ENCODE measurements at places on chromosomes 7 and 10.

GRCh38 chr7:121595758-121596696 lies 199.9 kb upstream of the FAM3C start:
- DNase-seq, result no peak

DNA sequence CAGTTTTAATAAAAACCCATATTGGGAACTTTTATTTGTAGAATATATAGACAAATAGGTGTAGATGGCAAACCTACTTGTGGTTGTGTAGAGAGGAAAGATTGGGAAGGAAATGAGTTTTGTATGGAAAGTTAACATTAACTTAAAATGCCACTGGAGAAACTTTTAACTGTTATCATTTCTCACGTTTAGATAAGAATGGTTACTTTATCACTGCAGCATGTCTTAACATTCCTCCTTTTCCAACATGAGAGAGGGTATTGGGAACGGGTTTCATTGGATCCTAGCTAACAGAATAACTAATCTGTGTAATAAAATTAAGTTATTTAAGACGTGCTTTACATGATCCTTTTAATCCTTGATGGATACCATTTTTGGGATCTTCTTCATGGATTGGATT lies 1.8 kb downstream of the LUC7L2 start:
- no peak for DNase-seq

- DNase-seq, result no peak
Observed at GRCh38 chr7:75635036-75635435, 103.7 kb downstream of the HIP1 start.

DNA sequence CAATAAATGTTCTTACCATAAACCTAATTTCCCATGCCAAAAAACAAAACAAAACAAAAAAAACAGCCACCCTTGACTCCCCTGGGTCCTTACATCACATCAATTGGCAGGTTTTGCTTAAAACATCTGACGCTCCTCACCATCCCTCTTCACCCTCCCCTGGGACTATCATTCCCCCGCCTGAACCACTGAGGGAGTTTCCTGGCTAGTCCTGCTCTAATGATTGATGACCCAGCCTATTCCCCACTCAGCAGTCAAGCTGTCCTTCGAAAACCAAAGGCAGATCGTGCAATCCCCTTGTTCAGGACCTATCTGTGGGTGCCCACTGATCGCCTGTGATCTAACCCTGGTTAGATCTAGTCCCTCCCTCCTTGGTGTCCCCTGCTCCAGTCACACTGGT lies 11.2 kb upstream of the FRMPD2 start:
- no peak for DNase-seq

GRCh38 chr7:4763091-4763793 lies 12.2 kb upstream of the AP5Z1 start:
- DNase-seq, result no peak

DNA sequence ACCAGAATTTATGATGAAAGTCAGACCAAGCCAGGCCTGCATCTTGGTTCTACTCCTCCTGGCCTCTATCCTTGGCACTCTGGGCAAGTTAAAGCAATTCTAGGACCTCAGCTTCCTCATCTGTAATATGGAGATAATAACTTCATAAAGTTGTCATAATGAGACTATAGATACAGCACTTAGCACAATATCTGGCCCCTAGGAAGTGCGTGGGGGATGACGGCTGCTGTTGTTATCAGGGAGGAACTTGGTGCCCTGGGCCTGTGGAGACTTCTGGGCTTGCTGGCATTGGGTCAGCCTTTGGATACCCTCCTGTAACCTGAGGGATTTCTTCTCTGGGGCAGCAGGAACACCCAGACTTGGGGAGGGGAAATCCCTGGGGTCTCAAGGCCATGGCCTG lies 27.6 kb downstream of the PFKFB3 start:
- DNase-seq, result no peak

DNA sequence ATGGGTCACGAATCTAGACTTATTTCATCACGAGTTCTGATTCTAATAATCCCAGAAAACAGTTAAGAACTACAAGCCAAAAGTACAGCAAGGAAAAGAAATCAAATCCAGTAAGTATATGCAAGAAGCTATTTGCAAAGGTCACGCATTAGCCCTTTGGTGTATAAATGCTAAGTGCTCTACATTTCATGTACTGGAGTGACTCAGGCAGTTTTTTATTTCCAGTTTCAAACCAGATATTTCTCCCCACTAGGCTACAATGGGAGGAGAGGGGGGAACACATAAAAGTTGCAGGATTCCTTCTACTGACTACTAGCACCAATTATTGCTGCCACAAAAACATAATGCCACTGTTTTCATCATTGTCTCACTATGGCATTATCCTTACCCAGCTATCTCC lies 148.0 kb downstream of the NRCAM start:
- DNase-seq, result no peak

DNA sequence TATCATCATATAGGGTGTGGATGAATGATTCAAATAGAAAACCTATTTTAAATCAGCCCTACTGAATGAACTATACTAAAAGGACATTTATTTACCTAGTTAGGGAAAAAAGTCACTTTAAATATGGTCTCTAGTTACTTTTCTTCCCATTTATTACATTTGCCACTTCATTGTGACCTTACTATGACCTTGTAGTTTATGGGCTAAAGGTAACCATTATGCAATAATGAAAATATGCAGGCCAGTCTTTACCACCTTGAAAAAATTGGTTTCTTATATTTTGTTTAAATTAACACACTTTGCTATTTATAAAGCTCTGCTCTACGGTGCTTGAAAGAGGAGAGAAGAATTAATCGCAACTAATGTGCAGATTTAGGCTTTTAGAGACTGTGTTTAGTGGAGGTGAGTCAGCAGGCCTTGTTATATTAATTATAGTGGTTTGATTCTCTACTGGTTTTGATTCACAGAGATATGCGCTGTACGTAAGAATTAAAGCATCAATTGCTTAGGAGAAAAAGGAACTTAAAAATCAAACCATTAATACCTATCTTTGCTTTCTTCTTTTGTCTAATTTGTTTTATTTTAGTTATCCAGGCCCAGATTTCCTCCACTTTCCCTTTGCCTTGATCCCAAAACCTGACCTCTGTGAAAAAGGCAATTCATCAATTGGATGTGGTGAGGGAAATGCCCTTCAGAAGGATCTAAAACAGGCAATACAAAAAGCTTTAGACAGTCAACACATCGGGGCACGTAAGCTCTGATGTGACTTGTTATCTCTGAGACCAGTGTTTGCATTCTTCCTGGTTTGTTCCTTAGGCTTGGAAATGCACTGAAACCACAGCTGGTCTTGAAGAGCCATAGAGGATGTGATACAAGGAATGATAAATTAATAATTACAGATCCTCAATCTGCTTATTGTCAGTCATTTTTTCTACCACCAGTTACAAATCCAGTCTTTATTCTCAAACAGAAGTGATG lies 141.2 kb upstream of the HDAC9 start:
- DNase-seq, result no peak

DNA sequence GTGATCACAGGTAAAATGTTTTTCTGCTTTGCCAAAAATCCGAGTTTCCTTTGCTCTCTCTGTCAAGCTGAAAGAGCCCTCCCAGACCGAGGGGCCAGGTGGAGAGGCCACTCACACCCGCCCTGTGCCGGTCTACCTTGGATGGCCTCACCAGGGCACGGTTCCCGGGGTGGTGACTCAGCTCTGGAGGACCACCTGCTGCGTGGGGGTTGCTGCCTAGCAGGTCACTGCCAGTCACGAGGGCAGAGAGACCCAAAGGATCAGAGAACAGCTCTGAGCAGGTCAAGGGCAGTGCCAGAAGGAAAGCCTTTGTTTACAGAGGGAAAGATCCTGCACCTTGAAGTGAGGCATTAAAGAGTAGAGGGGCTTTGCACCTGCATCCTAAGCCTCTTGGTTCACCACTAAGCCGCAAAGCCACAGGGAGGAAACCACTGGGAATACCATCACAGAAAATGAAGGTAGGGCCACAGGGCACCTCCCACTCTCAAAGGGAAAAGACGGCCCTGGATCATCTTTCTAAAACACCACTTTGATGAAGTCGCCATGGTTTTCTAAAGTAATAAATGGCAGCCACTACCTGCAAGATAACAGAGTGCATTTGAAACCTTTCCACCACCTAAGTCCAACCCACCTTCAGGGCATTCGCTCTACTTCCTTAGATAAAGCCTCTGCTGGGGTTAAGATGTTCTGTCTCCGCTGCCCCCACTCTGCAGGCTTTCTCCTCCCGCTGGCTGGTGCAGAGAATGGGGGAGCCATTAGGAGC lies 160.3 kb upstream of the KLF14 start:
- DNase-seq, result no peak

DNA sequence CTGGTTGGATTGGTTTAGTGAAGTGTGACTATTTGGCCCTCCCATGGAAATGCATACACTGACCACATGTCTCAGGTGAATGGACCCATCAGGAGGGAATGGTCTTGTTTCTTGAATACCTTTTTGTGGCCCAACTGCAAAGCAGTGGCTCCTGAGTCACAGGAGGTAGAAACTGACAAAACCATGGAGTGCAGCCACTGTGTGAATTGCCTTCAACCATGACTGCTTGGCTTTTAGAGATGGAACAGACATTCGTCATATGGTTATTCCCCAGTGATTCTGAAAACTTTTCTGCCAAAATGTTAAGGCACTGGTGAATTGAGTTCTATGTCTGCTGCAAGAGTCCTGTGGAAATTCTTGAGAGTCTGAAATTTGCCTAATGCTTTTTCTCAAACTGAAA lies 64.7 kb downstream of the CDK14 start:
- no peak for DNase-seq

DNA sequence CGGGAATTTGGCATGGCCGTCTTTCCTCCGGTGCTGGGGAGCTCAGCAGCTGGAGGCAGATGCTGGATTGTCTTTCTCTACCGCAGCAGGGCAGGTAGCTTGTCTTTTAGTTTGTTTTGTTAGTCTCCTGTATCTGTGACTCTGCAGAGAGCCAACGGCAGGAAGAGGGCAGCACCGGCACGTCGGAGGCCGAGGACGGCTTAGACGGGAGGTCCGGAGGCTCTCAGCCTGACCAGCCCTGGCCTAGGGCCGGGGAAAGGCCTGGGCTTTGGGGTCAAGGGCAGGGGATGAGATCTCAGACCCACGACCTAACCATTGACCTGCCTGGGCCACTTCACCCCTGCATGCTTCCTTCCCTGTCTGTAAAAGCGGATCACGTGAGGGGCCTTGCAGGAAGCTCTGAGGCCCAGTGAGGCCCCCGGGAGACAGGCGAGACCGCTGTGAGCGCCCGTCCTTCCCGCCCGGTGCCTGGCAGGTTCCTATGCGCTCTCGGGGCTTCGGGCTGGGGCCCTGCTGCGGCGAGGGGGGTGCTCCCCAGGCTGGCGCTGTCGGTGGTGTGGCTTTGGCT lies 72.7 kb downstream of the LHPP start:
- DNase-seq, result no peak

GRCh38 chr10:119209035-119209735 lies 1.8 kb downstream of the GRK5 start:
- no peak for DNase-seq

GRCh38 chr7:151422212-151422611 lies 12.4 kb upstream of the WDR86 start:
- DNase-seq, result no peak

DNA sequence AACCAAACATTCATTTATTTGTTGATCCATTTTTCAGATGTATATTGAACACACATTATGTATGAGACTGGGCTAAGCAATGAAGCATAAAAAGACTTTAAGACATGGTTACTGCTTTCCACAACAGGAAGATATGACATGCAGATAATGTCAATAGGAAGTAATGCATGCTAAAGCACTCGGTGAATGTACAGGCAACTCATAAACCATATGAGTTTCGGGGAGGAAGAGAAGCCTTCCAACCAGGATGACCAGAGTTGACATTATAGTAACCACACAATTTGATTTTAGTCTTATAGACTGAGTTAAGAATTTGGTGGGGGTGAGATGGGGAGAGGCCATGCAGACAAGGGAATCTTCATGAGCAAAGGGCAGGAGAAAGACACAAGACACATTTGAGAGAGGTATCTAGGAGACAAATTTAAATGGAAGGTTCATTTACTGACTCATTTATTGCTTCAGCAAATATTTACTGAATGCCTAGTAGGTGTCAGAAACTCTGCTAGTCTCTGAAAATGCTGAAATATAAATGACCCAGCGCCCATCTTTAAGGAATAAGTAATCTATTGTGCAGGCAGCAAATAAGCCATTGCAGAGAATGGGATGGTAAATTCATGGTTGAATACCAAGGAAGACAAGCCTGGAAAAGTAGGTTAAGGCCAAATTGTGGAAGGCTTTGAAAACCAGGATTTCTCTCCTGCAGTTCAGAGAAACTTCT lies 19.0 kb upstream of the SLK start:
- DNase-seq, result no peak

DNA sequence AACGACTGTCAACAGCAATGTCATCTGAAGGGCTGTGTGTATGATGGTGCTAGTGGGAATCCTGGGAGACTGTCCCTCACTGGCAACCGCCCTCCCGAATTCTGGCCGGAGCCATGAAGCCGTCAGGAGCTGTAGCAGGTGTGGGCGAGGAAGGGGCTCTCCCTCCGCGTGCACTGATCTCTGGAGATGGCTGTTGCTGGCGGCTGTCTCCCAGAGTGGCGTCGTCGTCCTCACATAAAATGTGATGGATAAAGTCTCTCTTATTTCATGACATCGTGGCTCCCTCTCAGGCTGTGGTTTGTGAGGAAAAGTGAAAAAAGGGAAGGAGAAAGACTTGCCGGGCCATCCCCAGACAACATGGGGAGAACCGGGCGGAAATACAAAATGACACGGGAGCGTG lies 216.5 kb downstream of the DNAJB6 start:
- no peak for DNase-seq

DNA sequence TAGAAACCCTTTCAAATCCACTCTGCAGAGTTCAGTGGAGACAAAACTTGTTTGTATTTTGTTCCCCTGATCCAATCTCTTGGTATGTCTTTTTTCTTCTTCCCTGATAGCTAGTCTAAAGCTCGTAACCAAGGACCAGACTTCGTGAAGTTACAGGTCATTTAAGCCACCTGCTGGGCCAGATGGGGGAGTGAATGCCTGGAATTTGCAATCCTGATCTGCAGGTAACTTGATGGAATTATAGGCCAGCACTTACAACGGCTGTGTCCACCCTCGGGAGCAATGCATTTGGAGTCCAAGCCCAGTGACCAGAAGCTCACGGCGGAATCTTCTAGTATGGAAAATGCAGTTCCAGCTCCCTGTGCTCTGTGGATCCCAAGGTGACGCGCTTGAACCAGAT lies 566.9 kb downstream of the TCERG1L start:
- DNase-seq, result no peak

DNA sequence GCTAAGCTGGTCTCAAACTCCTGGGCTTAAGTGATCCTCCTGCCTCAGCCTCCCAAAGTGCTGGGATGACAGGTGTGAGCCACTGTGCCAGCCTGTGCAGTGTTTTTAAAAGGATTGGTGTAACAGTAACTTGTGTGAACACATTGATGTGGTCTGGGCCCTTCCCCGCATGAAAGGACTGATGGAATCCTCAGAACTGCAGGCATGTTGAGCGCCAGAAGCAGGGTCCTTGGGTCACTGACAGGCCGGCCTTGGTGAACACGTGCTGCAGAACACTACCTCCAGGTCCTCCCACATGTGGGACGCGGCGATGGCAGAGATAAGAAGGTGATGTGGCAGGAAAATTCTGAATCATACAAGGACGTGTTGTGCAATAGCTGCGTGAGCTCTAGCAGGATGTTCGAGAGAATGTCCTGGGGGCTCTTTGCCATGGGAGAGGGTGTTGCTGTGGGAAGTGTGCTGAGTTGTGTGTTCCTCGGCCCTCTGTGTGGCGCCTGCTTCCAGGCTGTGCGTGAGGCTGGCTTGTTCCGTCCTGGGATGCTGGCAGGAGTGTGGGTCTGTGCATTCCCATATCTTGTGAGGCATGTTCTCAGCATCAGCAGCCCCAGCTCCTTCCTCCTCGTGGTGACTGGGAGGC lies 68.2 kb downstream of the DNAJB6 start:
- DNase-seq, result no peak

Data from NCI-H1417 treated with DMSO at 0.1 percent for 48 hours (cell line).